Pancreas (tissue), 10 donors: ENCODE measurements at places on chromosomes 5 and 9.

GRCh38 chr9:89740722-89741121, 135.9 kb downstream of the GADD45G start:
- no peak for DNase-seq

DNA sequence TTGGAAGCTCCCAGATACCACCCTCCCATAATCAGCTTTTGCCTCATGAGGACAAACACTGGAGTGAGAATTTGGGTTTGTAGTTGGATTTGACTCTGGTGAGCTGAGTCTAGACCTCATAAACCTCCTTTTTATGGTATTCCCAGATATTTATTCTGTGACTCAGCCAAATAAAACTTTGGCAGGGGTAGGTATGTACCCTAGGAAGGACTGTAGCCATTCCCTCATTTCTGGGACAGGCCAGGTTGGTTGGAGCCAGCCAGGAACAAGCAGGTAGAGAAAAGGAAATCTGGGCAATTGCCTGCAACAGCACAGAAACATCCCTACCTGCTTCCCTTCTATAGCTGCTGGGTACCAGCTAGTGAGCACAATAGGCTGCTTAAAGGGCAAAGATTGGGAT, 19.4 kb downstream of the ENHO start:
- DNase-seq, result no peak

DNA sequence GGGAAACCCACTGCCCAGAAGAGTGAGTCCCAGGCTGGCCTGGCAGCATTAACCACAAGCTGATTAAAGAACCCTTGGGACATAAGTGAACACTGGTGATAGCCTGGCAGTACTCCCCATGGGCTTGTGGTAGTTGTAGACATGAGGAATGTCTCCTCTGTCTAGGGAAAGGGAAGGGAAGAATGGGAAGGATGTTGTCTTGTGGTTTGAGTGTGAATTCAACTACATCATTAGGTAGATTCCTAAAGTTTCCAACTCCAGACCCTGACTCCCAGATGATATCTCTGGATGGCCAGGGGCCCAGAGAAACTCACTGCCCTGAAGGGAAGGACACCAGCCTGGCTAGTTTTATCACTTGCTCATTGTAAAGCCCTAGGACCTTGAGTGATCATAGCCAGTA, 1012.4 kb upstream of the COX7C start:
- no peak for DNase-seq

GRCh38 chr9:114250235-114250568, 72.7 kb upstream of the ORM1 start:
- peak; percentile 90 for DNase-seq

DNA sequence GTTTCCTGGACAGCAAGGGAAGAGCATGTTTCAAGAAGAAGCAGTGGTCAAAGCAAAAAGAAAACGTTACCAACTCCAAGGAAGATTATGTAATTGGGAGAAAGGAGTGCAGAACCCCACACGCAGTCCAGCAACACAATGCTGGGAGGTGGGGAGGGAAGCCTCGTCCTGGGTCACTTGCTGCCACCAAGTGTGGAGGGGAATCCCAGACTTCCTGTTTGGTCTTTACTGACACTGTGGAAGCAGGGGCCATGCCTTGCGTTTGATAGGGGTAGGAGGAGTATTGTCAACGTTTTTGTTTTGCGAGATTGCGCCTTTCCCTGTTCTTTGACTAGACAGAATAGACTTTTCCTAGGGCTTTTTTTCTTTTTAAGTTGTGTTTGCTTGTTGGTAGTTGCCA, 421.0 kb downstream of the KDM4C start:
- no peak for DNase-seq

GRCh38 chr9:124800306-124801259, 23.6 kb downstream of the OLFML2A start:
- no peak for DNase-seq

- DNase-seq, result no peak
These were observed 61.2 kb upstream of the MAP1B start for GRCh38 chr5:72046106-72046505.

DNA sequence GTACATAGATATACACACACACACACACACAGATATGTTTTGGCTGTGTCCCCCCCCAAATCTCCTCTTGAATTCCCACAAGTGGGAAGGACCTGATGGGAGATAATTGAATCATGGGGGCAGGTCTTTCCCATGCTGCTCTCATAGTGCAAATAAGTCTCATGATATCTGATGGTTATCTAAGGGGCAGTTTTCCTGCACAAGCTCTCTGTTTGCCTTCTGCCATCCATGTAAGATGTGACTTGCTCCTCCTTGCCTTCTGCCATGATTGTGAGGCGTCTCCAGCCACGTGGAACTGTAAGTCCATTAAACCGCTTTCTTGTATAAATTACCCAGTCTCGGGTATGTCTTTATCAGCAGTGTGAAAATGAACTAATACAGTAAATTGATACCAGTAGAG, 15.9 kb upstream of the ALDOB start:
- DNase-seq, result no peak

- no peak for DNase-seq
These were observed 2212.2 kb upstream of the ACO1 start for GRCh38 chr9:30172206-30172605.

DNA sequence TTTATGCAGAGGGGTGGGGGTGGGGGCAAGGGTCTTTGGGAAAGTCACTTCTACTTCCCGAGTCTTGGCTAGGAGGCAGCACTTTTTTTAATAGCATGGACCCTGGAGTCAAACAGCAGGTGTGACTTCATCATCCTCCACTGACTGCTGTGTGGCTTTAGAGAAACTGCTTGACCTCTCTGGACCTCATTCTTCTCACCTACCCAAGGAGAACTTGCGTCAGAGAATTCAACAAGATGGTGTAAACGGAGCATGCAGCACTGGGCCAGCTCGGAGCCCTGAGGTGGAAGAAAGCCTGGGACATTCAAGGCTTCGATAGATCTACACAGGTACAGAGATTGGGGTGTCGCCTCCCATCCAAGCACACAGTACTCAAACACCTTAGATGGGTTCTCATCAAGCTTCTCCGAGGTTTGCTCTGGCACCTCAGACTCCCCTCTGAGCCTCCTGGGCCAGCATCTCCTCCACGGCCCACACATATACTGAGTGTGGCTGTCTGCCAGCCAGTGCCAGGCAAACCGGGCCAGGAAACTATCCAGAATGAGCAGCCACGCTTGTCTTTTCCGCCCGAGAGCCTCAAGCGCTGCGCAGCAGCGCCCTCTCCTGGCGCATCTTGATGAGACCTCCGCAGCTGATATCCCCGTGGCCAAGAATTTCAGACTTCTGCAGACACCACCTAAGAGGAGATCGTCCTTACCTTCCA, 4.6 kb upstream of the SLC25A48 start:
- peak; percentile 89 for DNase-seq

GRCh38 chr5:67400752-67401151, 204.2 kb upstream of the CD180 start:
- DNase-seq, result no peak

DNA sequence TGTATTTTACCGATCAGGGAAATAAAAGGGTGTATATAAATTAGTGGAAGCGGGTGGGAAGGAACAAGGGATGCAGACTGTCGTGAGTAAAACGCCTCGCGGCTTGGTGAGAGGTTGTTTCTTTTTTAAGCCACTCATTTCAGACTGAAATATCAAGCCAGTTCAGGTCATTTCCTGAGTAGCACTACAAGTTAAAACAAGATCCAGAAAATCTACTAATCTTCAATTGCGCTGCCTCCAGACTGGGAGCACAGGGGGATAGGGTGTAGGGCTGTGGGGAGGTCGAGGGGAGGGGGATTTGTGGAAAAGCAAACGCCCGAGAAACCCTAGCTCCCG, 140.8 kb downstream of the TSSK1B start:
- no peak for DNase-seq

DNA sequence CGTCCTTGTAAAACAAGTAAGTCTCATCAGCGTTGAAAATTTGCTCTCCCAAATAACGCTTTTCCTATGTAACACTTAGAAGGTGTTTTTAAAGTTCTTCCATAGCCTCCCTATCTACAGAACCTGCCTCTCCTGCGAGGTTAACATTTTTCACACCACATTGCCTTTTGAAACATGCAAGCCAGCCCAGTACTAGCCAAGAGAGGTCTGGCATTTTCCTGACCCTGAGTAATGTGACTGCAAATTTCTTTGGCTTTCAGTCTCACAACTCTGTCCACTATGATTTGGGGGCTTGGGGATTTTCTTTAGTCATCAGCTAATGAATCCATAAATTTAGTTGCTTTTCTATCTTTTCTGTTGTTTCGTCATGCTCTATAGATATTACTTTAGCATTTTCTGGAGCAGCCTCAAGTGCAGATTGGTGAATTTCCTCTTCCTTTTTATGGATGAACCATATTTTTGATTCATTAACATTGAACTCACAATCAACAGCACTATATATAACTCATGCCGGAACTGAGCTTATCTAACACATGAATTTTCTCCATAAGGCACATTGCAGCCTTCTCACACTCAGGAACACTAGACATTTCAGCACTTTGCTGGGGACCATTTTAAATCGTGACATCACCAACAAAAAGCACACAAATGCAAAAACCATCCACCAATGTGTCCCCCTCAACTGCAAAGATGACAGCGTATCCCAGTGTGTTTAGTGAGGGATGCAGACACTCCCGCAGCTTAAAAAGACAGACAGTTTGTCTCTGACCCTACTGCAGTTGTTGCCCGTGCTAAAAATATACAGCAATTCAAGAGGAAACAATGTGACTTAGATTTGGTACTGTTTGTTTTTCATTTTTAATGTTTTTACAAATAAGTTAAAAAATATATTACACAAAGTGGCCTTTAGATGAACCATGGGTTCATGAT, 77.2 kb upstream of the SPATA31C2 start:
- DNase-seq, result no peak

DNA sequence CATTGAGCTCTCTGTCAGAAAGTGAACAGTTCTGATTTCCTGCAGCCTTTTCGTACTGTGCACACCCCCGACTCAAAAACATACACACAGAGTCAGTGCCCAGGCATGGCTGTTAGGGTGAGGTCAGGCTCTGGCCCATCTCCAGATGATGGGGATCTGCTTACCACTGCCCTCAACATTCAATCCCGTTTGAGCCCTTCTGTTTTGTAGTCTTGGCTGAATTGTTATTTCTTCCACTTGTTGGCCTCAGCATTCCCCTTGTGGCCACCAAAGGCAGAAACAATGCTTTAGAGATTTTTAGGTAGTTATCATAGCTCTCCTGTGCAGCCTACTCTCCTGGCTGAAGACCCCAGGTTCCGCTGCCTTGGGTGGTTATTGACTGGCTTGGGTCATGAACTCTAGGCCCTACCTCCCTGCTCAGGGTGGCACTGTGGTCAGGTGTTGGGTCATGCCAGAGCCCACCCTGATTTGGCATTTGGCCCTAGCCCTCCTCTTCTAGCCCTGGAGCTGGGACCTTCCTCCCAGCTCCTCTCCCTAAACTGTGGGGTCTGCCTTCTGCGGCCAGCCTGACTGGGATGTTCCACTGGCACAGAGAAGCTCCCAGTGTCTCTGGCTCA, 7.8 kb upstream of the MYOZ3 start:
- no peak for DNase-seq

DNA sequence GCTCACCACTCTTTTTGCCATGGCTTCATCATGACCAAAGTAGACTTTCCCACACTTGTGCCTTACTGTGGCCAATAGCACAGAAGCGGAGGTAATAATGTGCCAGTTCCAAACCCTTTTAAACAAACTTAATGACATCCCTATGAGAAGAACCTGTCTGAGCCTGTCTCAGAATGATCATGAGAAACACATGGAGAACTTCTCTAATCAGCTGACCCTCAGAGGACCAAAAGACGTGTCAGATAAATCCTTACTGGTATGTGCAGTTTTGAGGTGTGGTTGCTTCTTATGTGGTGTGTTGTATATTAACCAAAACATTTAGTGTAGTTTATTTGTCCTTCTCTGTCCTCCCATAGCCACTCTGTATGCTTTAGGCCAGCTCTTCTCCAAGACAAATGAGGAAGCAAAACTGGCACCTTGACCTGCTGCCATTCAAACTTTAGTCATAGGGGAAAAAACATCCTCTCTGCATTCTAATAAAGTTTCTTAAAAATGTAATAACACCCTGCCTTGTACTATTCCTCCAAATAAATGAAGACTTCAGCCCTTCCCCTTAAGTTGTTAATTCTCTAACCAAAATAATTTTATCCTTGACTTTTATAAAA, 168.9 kb downstream of the MUSK start:
- no peak for DNase-seq

GRCh38 chr5:53712327-53712726, 151.9 kb downstream of the NDUFS4 start:
- no peak for DNase-seq

- no peak for DNase-seq
These were observed 262.5 kb downstream of the GOLPH3 start for GRCh38 chr5:31911291-31912265.

- no peak for DNase-seq
These were observed 552.2 kb downstream of the ZNF608 start for GRCh38 chr5:124194282-124194681.

DNA sequence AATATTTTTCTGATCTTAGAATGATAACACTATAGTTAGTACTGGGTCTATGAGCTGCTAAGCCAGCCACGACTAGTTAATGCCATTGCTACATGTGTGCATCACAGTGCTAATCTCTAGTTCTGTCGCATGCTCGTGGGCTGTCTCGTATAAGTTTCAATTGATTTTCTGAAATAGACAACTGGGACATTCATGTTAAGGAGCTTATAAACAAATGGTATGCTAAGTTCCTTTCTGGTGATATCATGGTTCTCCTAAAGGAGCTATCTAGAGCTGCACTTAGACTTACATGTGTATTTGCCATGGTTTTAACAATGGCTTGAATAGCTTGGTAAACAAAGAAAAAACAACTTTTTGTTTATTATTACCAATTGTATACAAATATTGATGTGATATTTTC, 46.2 kb downstream of the F2RL2 start:
- DNase-seq, result no peak

DNA sequence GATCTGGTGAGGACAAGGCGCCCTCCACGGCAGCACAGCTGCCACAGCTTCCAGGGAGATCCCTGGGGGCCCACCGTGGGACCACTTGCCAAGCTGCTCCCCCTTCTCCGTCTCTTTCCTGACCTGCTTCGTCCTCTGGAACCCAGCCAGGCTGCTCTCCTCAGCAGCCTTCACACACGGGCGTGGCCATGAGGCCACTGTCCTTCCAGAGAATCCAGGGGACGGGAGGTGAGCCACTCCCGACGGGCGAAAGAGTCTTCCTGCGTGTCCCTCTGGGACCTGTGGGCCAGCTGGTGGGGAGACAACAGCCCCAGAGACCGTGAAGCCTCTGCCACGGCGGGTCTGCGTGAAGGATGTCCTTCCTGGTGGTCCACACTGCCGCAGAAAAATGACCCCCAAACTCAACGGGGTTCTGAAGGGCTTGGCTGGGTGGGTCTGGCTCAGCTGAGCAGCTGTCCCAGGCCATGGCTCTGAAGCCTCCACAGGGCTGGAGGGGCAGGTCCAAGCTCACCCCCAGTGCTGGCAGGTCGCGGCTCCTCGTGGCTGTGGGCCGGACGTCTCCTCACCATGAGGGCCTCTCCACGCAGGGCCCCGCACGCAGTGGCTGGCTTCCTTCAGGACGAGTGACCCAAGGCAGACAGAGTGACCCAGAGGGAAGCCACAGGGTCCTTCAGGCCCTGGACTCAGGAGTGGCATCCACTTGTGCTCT, 47.4 kb upstream of the NKD2 start:
- no peak for DNase-seq

DNA sequence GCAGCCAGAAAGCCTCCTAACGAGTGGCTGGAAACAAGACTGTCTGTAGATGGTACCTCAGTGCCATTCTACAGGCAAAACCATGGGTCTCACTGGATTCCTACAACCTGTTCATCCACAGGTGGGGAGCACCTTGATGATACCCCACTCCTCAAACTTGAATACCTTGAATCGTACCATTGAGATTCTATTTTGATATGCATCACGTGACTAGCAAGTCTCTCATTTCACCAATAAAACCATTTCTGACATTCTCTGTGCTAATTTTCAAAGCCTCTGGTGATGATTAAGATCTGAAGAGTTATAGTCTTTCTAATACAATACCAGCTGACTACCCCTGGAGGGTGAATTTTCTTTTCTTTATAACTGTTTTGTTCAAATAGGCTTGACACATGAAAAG, 188.9 kb downstream of the ADAMTS12 start:
- DNase-seq, result no peak
